ENCODE measurements at places on chromosomes 5 and 9.

GRCh38 chr5:2996687-2997086 is 245.2 kb upstream of the IRX2 start:
- no peak overlapping the region for H3K4me3 ChIP-seq
- H3K27me3 ChIP-seq = no peaks in the 10 kb centered on the region
- no peaks in the 10 kb centered on the region for H3K4me1 ChIP-seq
- no peak overlapping the region for H3K27ac ChIP-seq
- H3K36me3 ChIP-seq = no peaks in the 10 kb centered on the region
- no peak for DNase-seq

DNA sequence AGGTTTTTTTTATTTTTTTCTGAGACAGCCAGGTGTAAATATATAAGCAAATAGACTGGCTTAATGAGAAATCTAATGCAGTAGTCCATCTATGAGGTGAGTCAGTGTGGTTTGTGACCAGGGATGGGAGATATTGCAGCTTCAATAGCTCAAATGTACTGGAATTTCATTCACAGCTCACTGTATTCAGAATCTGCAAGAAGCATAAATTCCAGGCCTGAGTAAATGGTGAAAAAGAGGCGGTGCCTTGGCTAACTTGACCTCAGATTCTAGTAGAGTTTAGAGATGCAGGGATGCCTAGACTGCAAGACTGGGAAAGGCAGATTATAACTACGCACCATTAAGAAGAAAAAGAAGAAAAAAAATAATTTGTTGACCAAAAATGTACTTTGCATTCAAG is 151.9 kb upstream of the SMC2 start:
- no peaks in the 10 kb centered on the region for H3K27me3 ChIP-seq
- H3K27ac ChIP-seq = no peak overlapping the region
- H3K4me3 ChIP-seq = no peak overlapping the region
- H3K4me1 ChIP-seq = no peaks in the 10 kb centered on the region

- H3K4me1 ChIP-seq = no peaks in the 10 kb centered on the region
- H3K4me3 ChIP-seq = no peak overlapping the region
- H3K27ac ChIP-seq = no peak overlapping the region
- H3K36me3 ChIP-seq = peaks cover 37% of the 10 kb centered on the region
These were observed 55.5 kb downstream of the NNT start for GRCh38 chr5:43658509-43658908.

DNA sequence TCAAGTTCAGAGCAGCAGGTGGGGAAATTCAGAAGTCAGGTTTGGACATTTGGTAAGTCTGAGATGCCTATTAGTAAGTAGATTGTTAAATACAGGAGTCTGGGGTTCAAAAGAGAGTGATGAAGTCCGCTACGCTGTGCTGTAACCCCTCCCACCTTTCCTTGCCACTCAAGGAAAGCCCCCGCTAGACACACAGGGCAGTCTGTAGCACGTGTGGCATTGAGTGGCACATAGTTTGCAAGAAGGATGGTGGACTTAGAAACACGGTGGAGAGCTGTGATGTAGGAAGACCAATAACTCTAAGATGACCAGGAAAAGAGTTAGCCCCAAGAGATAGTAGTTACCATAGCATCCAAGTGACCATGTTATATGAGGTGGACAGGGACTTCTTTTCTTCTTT is 44.7 kb upstream of the FSTL4 start:
- DNase-seq = no peak
- H3K4me3 ChIP-seq = no peak overlapping the region
- no peaks in the 10 kb centered on the region for H3K27me3 ChIP-seq
- H3K36me3 ChIP-seq = no peaks in the 10 kb centered on the region

GRCh38 chr9:85212209-85212608 is 529.5 kb downstream of the AGTPBP1 start:
- peaks cover 7% of the 10 kb centered on the region for H3K27me3 ChIP-seq
- no peaks in the 10 kb centered on the region for H3K36me3 ChIP-seq
- H3K4me3 ChIP-seq = no peak overlapping the region

- H3K36me3 ChIP-seq = no peaks in the 10 kb centered on the region
- H3K27ac ChIP-seq = peak within 1 kb of the TSS; percentile 7
- DNase-seq = no peak
- H3K4me3 ChIP-seq = peak within 1 kb of the TSS; percentile 42
- H3K27me3 ChIP-seq = peaks cover 5% of the 10 kb centered on the region
- peaks cover 7% of the 10 kb centered on the region for H3K4me1 ChIP-seq
These were observed at the start of gene BNC2 for GRCh38 chr9:16870596-16871335. TSS of gene BNC2 (minus strand) at chr9:16870670. CDS start at chr9:16870648, 22 bp downstream.

DNA sequence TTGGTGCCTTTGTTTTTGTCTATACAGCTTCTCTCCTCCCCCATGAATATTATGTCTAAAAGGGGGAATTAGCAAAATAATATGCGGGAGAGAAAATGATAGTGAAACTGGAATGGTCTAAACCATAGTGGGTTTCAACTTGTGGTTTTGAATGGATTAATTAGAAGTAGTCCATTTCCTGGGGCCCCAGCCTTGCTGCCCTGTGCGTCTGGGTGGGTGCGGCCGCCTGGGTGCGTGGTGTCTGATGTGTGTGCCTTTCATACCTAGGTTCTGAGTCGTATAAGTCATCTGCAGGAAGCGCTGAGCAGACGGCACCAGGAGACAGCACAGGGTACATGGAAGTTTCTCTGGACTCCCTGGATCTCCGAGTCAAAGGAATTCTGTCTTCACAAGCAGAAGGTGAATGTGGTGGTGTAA is 120.0 kb upstream of the CACNA1B start:
- no peak for DNase-seq
- no peak overlapping the region for H3K4me3 ChIP-seq
- H3K36me3 ChIP-seq = peaks cover 23% of the 10 kb centered on the region
- peaks cover 4% of the 10 kb centered on the region for H3K4me1 ChIP-seq
- no peaks in the 10 kb centered on the region for H3K27me3 ChIP-seq

DNA sequence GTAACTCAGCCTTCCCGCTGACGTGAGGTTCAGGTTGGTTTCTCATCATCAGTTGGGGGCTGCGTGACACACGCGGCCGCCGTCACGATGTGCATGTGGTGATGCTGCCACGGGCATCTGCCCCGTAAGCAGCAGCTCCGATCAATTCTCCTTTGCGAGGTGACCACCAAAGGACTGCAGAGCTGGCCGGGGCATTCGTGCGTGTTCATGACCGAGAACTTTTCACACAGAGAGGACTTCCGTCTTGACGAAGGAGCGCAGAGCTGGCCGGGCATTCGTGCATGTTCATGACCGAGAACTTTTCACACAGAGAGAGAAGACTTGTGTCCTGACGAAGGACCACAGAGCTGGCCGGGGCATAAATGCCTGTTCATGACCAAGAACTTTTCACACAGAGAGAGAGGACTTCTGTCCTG is 3.8 kb upstream of the LCN1 start:
- H3K36me3 ChIP-seq = no peaks in the 10 kb centered on the region
- H3K27me3 ChIP-seq = no peaks in the 10 kb centered on the region
- no peak overlapping the region for H3K4me3 ChIP-seq

DNA sequence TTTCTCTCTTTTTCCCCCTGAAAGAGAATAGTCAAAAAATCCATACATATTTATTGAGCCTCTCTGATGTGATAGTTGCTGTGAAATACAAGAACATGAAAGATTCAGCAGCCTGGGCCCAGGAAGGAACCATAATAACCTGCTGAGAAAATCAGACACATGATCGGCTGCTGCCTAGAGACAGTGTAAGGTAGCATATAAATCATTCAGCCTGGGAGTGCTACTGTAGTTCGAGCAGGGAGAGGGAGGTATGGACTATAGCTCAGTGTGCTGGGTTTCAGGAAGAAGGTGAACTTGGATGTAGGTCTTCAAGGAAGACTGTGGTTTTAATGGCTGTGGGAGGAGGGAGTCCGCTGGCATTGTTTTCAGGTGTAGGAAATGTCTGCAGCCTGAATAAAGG is 469.1 kb downstream of the RAB3C start:
- H3K27ac ChIP-seq = no peak overlapping the region
- no peaks in the 10 kb centered on the region for H3K4me1 ChIP-seq
- H3K4me3 ChIP-seq = no peak overlapping the region
- H3K27me3 ChIP-seq = no peaks in the 10 kb centered on the region

GRCh38 chr5:100900142-100900795 is 2.8 kb downstream of the ST8SIA4 start:
- no peaks in the 10 kb centered on the region for H3K36me3 ChIP-seq
- DNase-seq = no peak
- H3K27ac ChIP-seq = peak overlapping the region; percentile 80
- H3K27me3 ChIP-seq = peaks cover 2% of the 10 kb centered on the region
- H3K4me3 ChIP-seq = no peak overlapping the region

- no peak for DNase-seq
- no peak overlapping the region for H3K27ac ChIP-seq
- no peak overlapping the region for H3K4me3 ChIP-seq
- H3K4me1 ChIP-seq = peaks cover 10% of the 10 kb centered on the region
- no peaks in the 10 kb centered on the region for H3K36me3 ChIP-seq
These were observed 4.7 kb downstream of the PRDM6 start for GRCh38 chr5:123093601-123094236.

DNA sequence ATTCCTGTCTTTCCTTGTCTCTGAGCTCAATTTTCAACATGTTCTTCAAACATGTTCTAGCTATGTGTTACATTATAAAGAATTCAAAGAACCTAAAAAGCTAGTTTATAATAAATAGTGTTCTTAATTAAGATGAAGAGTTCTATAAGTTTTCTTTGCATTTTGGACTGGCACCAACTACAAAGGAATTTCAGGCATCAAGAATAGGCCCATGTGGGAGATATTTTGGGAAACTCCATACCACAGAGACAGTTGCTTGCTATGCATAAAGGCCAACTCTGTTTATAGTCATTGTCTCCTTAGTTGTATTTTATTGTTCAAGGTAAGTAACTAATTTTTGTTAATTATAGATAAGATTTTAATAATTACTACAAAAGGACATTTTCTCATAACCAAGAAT is 4.5 kb downstream of the SLF1 start:
- H3K4me3 ChIP-seq = no peak overlapping the region
- no peak for DNase-seq
- no peaks in the 10 kb centered on the region for H3K27me3 ChIP-seq
- H3K36me3 ChIP-seq = no peaks in the 10 kb centered on the region
- H3K27ac ChIP-seq = no peak overlapping the region

DNA sequence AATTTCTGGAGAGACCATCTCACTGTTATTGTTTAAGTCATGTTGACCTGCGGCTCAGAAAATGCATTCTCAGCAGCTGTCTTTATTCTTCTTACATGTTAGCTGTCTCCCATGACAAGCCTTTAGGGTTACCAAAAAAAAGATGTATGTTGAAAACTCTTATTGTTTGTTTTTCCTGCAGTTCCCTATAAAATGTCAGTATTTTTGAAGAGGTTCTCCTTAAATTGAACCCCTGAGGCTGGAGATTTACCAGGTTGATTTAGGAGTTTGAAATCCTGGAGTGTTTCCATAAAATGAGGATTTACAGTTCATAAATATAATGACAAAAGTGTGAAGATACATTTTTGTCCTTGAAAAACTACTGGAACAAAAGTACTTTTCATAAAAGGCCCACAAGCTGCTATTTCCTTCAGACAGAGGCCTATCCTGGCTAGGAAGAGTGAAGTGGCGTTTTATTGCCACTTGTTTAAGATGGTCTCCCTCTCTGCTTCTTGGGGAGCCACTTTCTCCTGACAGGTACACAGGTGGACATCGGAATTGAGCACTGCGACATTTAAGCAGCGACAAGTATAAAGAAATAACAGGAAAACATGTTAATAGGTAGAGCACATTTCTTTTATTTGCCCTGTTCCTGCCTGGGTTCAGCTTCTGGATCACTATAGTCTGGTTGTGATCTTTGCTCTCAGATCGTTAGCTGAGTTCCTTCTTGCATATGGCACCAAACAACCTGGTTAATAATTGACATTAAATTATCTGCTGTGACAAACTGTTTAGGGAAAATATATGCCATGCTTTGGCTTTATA is 344.8 kb upstream of the RPS23 start:
- peaks cover 22% of the 10 kb centered on the region for H3K4me1 ChIP-seq
- DNase-seq = no peak
- no peaks in the 10 kb centered on the region for H3K36me3 ChIP-seq

DNA sequence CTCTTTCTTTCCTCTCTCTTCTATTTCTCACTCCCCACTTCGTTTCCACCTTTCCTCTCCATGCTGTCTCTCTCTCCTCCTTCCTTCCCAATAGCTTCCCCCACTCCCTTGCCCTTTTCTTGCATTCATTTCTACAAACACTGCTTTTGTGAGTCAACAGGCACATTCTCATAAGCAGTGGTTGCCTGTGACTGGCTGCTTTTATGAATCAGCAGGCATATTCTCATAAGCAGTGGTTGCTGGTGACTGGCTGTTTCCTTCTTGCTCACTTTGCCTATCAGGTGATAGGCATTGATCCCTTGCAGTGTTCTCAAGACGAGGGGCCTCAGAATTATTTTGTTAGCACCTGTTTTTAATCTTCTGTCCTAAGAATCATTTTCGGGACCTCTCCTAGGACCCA is 116.1 kb upstream of the ACTBL2 start:
- no peak overlapping the region for H3K27ac ChIP-seq
- DNase-seq = no peak
- peaks cover under 1% of the 10 kb centered on the region for H3K27me3 ChIP-seq
- no peak overlapping the region for H3K4me3 ChIP-seq
- no peaks in the 10 kb centered on the region for H3K4me1 ChIP-seq
- no peaks in the 10 kb centered on the region for H3K36me3 ChIP-seq

- H3K27ac ChIP-seq = peak within 1 kb of the TSS; percentile 99
- H3K36me3 ChIP-seq = no peaks in the 10 kb centered on the region
- H3K4me1 ChIP-seq = peaks cover 58% of the 10 kb centered on the region
- no peaks in the 10 kb centered on the region for H3K27me3 ChIP-seq
These were observed at the start of gene SLC25A25 for GRCh38 chr9:128067645-128068385. TSS of gene SLC25A25 (plus strand) at chr9:128068232. CDS start at chr9:128068320, 88 bp downstream.

DNA sequence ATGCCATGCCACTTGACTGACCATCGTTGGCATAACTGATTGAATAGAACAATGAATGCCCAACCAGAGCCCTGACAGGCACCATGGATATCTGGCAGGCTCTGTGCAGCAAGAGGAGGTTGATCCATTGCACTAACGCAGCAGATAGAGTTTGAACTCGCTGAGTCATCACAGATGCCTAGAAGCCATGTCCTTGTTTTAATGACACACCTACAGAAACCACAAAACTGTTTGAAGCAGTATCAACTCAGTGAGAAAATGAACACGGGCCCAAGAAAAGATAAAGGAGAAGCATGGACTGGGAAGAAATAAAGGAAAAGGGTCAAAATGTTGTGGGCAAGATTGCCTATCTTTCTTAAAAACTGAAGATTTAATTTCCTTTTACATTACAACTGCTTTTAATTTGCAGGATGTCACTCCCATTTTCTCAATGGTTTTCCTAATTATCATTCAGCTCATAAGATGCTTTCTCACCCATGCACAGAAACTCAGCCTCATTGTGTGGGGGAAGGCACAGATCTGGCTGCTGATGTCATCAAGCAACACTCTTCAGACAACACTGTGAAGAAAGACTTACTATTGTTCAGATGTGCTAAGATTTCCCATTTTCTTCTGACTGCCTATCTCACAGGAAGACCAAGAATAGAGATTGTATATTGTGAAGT is 129.0 kb downstream of the PIK3R1 start:
- H3K4me1 ChIP-seq = no peaks in the 10 kb centered on the region
- no peak overlapping the region for H3K4me3 ChIP-seq
- H3K27me3 ChIP-seq = no peaks in the 10 kb centered on the region
- H3K36me3 ChIP-seq = no peaks in the 10 kb centered on the region
- H3K27ac ChIP-seq = no peak overlapping the region

DNA sequence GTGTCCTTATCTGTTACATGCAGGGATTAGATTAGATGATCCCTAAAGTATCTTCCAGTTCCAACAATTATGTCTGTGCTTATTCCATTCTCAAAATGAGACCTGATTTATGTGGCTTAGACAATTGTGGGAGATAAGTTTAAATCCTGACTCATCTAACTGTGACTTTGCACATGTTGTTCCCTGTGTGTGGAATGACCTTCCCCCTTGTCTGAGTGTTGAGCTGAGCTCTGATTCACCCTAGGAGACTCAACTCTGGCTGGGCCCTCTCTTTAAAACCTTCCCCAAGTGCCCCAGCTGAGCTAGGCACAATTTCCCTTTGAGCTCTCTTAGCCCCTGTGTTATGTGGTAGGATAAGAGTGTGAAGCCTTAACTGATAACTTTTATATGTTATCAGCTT is 118.9 kb upstream of the ELL2 start:
- H3K4me1 ChIP-seq = no peaks in the 10 kb centered on the region
- H3K27ac ChIP-seq = no peak overlapping the region
- no peak overlapping the region for H3K4me3 ChIP-seq
- no peaks in the 10 kb centered on the region for H3K27me3 ChIP-seq
- H3K36me3 ChIP-seq = no peaks in the 10 kb centered on the region

All from liver (tissue), 10 donors.